ENCODE measurements at places on chromosomes 2 and 18. TPM values are rescaled to one million over a fixed set of nuclear protein-coding genes. Genes with fewer than 3 reads are reported as not detected.

The MOGAT1 gene
- not detected for total RNA-seq

The BCL2 gene
- total RNA-seq, result 2.5 TPM

The PRKAG3 gene
- 0.50 TPM for total RNA-seq

The MERTK gene
- 0.29 TPM for total RNA-seq

The TCF7L1 gene
- 2.5 TPM for total RNA-seq

The SERPINB10 gene
- not detected for total RNA-seq

The CHST9 gene
- total RNA-seq, result not detected

The LYPD1 gene
- total RNA-seq, result 0.73 TPM

The COBLL1 gene
- 5.8 TPM for total RNA-seq

The DLGAP1 gene
- 3.1 TPM for total RNA-seq

Measured in smooth muscle cell of trachea (primary cell).